Suprapubic skin (tissue), 4 donors: ENCODE measurements at places on chromosomes 2 and 18. TPM values are rescaled to one million over a fixed set of nuclear protein-coding genes. Genes with fewer than 3 reads are reported as not detected.

OR6B2 gene
- not detected for total RNA-seq

HOXD3 gene
- total RNA-seq: 0.49 TPM

DNA sequence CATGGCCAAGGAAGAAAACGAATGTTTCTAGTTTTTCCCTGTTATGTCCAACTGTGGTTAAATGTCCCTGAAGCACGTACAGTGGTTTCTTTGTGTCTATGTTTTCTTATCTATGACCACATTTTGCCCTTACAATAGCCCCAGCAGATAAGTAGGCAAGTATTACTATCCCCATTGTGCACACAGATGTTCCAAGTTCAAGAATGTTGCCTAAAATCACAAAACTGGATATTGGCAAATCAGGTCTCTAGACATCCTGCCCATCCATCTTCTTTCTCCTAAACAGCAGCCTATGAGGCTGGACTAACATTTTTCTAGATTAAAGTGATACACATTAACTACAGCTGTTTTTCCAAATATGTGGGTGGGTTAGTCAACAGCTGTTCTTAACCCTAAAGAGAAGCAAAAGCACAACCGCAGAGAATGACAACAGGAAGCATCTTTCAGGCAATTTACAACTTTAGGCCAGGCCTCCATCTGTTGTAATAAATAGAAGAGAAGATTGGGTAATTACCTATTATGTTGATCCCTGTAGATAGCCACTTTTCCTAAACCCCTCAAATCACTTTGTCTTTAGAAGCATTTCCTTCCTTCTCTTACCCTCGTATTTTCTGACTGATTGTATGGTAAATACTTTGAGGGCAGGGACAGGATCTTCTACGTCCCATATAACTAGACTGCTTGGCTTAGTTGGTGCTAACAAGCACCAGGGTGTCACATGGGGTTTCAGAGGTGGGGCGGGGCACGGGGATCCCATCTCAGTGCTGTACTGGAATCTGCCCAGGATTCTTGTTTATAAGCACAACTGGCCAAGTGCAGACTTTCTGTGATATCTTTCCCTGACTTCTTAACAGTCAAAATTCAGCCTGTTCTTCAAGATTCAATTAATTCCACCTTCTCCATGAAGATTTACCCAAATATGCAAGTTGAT is 132.1 kb upstream of the SETBP1 start:
- no peak for DNase-seq

DSG2 gene
- 13.9 TPM for total RNA-seq

- peak; percentile 94 for DNase-seq
Observed at GRCh38 chr2:26769089-26769761, 5.1 kb downstream of the SLC35F6 start.

DNA sequence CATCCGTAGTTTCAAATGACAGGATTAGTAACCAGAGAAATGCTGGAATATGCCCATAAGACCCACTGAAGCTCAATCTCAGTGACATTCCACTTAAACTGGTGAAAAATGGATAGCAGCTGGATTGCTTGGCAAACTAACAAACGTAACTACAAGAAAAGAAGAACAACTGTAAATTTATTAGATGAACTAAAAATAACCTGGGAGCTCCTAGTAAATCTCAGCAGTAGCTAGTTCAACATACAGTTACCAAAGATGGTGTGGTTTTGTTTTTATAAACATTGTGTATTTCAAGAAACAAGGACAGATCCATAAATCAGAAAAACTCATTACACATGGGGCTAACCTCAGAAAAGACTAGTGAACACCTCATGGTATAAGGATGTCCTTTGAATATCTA is 531.9 kb downstream of the XIRP2 start:
- DNase-seq: no peak

- no peak for DNase-seq
Observed at GRCh38 chr2:77147153-77147552, 375.0 kb downstream of the LRRTM4 start.

GALNT13 gene
- 0.19 TPM for total RNA-seq

GRCh38 chr2:223669453-223670225 is 67.5 kb upstream of the SCG2 start:
- no peak for DNase-seq

DNA sequence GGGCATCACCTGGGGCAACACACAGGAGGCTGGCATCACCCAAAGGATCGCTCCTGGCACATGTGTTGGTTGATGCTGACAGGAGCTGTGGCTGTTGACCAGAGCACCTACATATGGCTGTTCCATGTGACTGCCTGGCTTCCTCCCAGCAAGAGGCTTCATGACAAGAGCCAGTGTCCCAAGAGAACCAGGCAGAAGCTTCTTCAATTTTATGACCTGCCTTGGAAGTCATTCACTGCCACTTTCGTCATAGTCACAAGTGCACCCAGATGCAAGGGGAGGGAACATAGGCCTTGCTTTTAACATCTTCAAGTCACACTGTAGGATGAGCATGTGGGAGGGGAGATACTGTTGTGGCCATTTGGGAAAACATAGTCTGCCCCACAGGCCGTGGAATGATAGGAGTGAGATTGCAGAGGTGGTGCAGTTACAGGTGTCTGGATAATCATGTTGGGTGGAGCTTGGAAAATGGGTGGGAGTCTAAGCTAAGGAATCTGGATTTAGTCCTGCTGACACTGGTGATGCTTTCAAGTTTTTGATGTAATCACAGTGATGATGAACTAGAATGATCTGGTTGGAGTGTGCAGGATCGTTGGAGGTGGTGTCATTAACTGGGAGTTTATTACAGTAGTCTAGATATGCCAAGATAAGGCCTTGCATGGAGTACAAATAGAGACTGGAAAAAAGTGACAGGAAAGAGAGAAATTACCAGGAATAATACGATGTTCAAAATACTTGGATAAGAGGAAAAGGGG is 107.0 kb downstream of the RAPGEF4 start:
- DNase-seq: no peak

NCOA1 gene
- total RNA-seq: 48.7 TPM

GRCh38 chr2:96103761-96104486 is 12.4 kb downstream of the ADRA2B start:
- peak; percentile 14 for DNase-seq

DNA sequence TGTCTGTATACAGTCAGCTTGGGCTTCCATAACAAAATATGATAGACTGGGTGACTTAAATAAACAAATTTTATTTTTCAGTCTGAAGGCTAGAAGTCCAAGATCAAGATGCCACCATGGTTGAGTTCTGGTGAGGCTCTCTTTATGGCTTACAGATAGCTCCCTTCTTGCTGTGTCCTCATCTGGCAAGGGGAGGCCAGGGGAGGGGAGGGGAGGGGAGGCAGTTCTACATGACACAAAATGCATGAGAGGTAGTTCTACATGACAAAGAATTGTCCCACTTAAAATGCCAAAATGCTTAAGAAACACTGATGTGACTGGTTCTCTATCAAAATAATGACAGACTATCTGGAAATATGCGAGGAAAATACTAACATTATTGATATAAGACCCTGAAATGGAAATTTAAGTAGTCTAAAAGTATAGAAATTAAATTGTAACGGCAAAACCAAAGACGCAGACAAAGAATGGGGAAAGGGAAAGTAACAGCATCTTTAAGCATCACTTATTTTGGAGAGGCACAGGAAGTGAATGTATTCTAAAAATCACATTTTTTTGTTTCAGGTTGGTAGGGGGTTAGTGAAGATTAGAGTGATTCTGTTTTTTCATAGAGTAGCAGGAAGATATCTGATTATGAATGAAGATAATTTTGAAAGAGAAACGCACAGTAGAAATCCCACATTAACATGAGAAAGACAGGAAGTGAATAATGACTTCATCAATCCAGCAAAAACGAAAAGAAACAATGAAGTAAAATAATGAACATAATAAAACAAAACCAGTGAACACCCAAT is 131.4 kb downstream of the STRN start:
- DNase-seq: no peak
